ENCODE measurements at places on chromosomes 2 and 18.

- DNase-seq: no peak
Observed at GRCh38 chr2:149015926-149016563, 22.5 kb upstream of the LYPD6B start.

GRCh38 chr2:133508546-133509165, 59.6 kb downstream of the NCKAP5 start:
- no peak for DNase-seq

DNA sequence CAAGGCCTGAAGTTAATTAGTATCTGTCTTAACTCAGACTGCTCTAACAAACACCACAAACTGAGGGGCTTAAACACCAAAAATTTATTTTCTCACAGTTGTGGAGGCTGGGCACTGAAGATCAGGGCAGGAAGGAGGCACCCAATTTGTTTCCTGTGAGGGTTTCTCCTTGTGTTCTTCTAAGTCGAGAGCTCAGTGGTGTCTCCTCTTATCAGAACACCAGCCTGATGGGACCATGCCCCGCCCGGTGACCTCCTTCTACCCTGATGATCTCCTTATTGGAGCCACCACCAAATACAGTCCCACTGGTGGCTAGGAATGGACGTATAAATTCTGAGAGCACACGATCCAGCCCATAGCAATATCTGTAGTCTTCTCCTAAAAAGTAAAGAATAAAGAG, 20.5 kb downstream of the TMEM18 start:
- DNase-seq: no peak

- no peak for DNase-seq
Observed at GRCh38 chr2:85601771-85602475, 575 bp downstream of the TMEM150A start.

Measured in T-cell (primary cell).